ENCODE measurements at places on chromosomes 3 and 15.

DNA sequence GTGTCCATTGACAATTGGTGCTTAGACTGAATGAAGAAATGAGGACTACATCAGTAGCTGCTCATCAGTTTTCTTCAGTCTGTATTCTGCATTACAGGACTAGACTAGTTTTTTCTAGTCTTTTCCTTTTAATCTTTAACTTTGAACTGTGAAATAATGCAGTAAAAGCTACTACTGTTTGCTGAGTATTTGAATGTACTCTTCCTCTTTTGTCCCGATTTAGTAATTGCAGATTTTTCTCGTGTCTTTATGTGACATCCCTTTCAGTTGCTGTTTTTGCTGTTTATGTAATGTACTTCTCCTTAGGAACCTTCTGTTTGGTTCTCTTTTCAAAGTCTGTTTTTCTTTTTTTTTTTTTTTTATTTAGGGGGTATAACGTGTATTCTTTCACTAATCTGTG lies 17.4 kb downstream of the MFSD1 start:
- DNase-seq: no peak

- no peak for DNase-seq
Measured at GRCh38 chr3:171346582-171347300, 113.5 kb downstream of the TNIK start.

DNA sequence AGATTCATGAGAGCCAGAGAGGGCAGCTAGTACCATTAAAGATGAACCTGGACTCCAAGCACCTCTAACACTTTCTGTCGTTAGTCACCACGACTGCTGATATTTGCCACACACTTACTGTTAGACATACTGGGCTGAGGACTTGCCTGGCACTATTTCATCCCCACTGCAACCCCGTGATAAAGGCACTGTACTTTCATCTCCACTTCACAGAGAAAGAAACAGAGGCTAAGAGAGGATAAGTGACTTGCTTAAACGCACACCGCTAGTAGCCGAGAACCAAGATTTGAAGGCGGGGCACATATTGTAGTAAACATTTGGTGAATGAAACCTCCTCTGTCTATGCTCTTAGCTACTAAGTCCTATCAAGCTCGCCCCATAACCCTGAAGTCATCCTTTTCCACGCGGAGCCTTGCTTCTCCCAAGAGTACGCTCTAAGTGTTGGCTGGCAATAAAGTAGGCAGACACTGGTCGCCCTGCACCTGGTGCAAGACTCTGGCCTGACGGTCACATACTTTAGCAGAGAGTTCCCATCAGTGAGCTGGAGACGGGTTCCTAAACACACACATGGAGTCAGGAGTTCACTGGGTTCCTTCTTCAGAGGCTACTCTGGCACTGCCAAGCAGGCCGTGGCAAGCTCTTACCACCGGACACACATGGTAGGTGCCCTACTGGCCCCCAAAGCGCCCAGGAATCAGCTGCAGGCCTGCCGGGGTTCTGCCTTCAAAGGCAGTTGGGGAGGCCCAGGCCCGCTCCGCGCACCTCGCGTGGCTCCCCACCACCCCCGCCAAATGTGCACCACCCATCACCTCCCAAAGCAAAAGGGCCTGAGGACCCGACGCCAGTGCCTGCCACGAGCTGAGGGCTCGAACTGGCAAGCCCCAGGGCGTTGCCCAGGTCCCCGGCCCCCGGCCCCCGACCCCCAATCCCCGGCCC lies 951 bp downstream of the POMGNT2 start:
- no peak for DNase-seq

DNA sequence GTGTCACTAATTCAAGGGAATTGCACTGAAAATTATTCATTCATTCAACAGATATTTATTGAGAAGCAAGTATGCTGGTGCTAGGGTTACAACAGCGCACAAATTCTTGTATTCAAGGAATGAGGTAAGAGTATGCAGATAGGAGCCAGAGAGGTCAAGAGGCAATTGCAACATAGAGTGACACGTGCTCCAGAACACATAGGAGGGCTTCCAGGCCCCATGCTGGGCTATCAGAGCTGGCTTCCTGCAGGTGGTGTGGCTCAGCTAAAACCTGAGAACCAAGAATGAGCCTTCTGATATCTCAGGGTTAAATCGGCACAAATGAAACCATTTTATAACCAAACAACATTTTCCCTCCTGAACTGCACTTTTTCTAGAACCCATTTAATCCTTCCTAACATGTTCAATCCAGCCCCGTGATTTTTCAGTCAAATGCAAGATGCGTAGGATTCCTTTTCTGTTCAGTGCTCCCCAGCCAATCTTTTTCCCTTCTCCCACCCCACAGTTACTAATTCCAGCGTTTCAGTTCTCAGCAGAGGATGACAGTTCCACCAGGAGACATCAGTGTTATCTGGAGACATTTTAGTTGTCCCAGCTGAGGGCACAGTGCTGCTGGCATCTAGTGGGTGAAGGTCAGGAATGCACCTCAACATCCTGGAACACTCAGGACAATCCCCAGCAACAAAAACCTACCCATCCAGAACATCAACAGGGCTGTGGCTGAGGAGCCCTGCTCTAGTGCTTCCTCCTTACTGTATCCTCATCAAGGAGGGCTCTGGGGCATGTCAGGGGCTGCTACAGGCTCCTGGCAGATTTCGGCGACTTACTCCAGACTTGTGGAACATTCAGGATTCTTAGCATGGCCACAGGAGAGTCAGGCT lies 13.1 kb downstream of the CCR5AS start:
- no peak for DNase-seq

DNA sequence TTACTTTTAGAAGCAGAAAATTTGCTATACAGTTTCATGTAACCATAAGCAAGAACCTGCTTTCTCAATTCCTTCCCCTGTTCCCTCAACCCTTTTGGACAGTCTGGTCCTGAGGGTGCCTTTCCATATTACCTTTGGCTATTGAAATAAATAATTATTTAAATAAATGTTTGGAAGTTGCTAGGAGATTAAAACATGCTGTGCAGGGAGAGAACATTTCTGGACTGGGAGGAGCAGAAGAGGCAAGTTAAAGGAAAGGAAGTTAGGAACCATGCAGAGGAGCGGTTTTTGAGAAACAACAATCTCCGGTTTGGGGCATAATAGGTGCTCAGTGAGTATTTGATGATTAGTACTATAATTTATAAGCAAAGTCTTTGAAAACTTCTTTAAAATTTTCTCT lies 41.8 kb downstream of the ZNF609 start:
- DNase-seq: no peak

GRCh38 chr3:181265750-181266333 lies 276.3 kb upstream of the DNAJC19 start:
- DNase-seq: no peak

GRCh38 chr3:35592589-35593295 lies 46.6 kb upstream of the ARPP21 start:
- no peak for DNase-seq

DNA sequence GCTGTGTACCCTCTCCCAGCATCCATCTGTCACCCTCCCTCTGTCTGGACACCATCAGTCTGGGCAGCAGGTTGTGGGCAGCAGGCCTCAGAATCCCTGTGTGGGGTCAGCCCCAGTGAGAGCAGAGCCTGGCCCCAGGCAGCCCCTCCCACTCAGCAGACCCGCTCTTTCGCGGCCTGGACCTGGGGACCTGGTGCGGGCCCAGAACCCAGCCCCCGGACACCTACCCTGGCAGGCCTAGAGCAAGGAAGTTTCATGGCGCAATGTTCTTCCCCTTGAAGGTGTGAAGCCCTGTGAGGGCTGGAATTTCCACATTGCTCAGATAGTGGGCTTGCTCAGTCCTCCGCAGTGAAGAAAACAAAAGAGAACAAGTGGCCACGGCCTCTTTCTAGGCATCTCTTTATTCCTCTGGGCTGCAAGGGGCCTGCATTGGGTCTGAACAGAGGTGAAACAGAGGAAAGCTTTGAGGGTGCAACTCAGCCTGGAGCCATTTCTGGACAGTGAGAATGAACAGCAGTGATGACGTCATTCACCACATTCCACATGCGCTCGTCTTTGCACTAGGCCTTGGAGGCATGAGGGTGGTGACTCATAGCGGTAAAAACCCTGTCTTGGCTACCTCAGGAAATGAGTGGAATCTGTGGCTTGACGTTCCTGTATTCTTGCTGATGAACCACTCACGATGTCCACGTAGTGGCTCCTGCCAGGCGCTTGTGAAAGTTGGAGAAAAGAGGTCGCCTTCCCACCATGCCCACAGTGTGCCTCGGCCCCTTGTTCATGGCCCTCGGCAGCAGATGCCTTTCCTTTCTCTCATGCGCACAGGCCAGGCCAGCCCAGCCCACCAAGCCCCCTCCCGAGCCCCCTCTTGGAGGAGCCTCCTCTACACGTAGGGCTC lies 66.1 kb downstream of the SLC30A4 start:
- no peak for DNase-seq

DNA sequence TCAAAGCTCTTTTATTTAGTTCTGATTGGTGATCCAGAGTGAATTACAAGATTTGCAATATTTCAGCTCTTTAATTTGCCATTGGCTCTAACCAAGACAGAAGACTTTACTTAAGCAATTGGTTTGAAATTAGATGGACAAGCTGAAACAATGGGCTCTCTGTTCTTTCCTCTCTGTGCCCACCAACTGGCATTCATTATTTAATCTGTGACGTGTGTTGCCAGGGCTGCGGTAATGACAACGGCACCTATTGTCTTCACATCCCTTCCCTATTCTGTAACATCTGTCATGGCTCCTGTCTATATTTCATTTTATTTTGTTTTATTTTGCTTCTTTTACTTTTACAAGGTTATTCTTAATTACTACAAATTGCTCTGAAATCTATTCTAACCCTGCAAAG lies 33.9 kb downstream of the PLD1 start:
- DNase-seq: no peak

GRCh38 chr3:195403244-195403643 lies 39.6 kb downstream of the ACAP2 start:
- DNase-seq: no peak

DNA sequence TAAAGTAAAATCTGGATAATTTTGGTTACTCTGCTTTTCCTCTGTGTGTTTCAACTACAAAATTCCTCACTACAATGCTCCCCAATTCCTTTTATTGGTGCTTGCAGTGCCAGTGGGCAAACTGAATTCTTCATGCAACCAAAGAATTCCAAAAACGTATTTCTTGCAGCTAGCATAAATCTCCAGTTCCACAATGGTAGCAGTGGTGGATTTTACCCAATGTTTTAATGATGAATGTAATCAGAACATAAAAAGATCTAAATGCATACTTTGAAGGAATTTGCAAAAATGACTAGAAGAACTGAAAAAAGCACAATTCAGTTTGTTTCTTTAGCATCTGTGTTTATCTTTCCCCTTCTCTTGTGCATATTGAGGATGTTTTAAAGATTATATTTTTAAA lies 359.6 kb upstream of the TPRG1 start:
- DNase-seq: no peak

DNA sequence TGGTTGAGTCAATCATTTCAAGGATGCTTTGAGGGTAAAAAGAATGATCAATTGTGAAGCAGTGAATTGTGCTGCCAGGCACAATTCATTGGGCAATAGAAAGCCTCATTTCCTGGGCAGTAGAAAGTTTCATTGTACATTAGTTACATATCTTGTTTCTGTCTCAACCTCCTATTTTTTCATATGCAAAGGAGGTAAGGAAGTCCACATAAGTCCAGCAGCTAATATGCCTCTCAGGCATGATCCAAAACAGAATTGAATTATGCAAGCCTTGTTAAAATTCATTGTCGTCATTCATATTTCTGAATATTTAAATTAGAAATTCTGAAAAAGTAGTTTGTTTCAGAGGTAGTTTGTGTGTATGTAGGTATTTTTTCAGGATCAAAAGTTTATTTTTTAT lies 65.8 kb downstream of the TFRC start:
- no peak for DNase-seq

DNA sequence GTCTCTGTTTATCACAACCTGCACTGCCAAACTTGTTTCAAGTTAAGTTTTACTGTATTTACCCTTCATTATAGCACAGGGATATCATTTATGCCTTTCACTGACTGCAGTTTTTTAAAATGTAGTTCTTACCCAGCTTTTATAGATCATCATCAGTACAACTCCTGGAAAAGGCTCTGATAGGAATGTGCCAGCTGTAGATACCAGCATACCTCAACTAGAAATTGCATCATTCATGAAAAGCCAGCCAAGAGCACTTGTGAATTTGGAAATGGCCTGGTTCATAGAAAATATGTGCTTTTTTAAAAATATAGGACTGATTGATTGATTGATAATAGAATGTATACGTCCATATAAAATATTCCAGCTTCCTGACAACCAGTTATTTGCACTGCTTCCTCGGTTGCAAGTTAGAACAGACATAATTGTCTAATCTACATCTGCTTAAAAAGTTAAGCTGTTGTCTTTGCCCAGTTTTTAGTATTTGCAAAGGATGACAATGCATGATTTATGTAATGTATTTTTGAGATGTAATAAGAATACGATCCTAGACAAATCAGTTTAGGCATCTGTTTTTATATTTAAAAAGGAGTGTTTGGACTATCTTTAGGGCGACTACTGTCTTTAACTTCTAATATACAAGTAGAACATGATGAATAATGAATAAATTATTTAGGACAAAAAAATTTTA lies 58.5 kb downstream of the DCUN1D1 start:
- no peak for DNase-seq

DNA sequence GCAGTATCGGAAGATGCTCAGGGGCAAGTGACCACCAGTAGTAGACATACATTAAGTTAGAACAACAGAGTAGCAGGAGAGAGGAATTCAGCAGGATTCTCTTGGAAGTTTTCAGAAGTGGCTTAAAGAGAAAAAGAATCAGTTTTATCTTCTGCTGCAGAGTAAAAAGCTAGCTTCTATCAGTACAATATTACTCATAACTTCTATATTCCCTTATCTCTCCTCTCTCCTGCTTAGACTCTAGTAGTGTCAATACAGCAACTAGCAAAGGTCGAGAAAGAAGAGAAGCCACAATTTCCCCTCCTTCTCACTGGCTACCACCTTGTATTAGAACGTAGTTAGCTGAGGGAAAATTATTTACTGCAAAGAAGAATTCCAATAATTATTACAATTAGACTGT lies 539.7 kb downstream of the DIPK2A start:
- DNase-seq: no peak

DNA sequence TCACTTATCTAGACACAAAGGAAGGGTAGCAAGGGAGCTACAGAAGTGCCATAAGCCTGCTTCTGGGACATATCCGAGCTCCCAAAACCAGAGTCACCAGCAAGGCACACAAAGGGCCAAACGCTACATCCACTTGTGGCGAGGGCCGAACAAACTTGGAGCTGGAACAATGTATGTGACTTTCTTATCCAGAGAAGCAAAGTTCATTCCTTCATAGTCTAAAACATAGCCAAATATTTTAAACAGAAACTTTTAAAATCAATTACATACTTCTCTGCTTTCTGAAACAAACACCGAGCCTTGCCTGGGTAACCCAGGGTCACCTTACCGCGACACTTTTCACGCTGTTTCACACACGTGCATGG lies 15.9 kb downstream of the ZXDC start:
- DNase-seq: no peak

- DNase-seq: no peak
Measured at GRCh38 chr3:185717627-185718402, 107.0 kb downstream of the IGF2BP2 start.

- DNase-seq: no peak
Measured at GRCh38 chr3:115913069-115913686, 289.9 kb downstream of the GAP43 start.

GRCh38 chr3:185943760-185944106 lies 5.9 kb upstream of the TRA2B start:
- no peak for DNase-seq

Data from stimulated activated CD4-positive, alpha-beta T cell treated with anti-CD3 and anti-CD28 coated beads, Interleukin-4, amount 100 ng/mL, for 4 hours (primary cell).